ENCODE measurements at places on chromosomes 4 and X.
A peak's percentile ranks its signal among the peaks of the same experiment; 100 is the strongest.

- no peak for DNase-seq
These were observed 142.8 kb downstream of the GRIA2 start for GRCh38 chr4:157363360-157363759.

- no peak for DNase-seq
These were observed at the start of gene VGLL1 for GRCh38 chrX:136531951-136532350. Gene VGLL1, plus strand, starts transcription at chrX:136532215. Its CDS starts 3,806 bp downstream, at chrX:136536021.

DNA sequence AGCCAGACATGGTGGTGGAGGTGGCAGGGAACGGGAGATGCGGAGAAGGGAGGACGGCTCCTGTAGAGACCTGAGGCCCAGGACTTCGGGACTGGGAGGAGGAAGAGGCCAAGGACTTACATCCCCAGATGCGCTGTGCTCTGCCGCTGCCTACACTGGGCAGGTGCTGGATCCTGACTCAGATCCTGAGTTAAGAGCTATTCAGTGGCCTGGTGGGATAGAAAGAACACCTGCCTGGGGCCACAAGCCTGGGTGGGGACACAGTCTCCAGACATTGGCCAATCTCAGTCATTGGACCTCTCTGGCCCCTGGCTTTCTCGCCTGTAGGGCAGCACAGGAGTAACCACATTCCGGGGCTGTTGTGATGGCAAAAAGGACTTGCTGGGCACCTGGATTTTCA, 10.9 kb upstream of the MSX1 start:
- no peak for DNase-seq

- DNase-seq, result no peak
These were observed 62.4 kb upstream of the BMPR1B start for GRCh38 chr4:94695384-94695783.

- no peak for DNase-seq
These were observed 367.2 kb downstream of the BMPR1B start for GRCh38 chr4:95124906-95125504.

GRCh38 chr4:139575072-139575471, 19.1 kb upstream of the SETD7 start:
- DNase-seq, result no peak

DNA sequence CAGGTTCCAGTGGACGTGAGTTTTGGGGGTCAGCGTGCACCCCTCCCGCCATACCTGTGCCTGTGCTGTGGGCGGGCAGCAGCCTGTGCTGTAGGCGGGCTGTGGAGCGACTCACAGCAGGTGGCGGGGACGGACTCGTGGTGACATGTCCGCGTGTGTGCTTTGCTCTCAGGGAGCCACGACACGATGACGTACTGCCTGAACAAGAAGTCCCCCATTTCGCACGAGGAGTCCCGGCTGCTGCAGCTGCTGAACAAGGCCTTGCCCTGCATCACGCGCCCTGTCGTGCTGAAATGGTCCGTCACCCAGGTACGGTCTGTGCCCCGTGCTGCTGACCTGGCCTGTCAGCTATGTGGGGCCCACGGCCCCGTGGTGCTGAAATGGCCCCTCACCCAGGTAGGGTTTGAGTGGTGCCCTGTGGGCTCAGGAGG, 7.4 kb downstream of the PLCXD1 start:
- no peak for DNase-seq

DNA sequence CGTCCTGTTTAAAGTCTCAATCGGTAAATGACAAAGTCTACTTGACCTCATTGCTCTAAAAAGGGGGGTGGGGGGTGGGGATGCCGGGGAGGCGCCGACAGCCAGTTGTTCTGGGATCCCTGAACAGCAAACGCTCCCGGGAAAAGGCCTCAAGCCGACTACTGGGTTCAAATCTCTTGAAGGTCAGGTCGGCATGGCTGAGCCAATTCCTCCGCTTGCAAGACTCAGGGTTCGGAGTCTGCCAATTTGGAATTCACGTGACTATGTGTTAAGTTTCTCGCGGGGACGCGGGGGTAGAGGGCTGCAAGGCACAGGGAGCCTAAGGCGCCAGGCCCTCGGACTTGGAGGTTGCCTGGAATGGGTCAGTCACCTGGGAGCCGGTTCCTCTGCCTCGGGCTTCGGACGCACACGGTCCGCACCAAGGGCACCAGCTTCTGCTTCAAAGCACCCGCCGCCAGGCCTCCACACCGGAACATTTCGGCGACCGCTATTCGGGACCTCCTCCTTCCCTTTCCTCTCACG, 399 bp downstream of the AIFM1 start:
- DNase-seq, result peak; percentile 3

DNA sequence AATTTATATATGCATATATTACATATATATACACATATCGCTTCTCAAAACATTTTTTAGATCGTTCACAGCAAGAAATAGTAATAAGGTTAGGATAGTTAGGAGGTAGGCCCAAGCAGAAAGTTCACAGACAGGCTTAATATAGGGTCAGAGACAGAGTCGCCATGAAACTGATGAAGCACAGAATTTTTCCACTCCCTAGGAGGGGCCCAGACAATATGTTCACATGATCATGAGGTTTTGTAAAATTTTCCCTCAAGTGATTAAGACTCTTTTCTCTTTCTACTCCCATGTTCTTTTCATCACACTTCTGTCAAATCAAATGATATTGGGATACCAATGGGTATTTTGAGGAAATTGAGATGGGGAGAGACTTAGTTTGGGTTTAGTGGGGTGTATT, 5.2 kb upstream of the ENAM start:
- DNase-seq, result no peak

GRCh38 chrX:41234962-41235361, 99.0 kb upstream of the DDX3X start:
- no peak for DNase-seq

DNA sequence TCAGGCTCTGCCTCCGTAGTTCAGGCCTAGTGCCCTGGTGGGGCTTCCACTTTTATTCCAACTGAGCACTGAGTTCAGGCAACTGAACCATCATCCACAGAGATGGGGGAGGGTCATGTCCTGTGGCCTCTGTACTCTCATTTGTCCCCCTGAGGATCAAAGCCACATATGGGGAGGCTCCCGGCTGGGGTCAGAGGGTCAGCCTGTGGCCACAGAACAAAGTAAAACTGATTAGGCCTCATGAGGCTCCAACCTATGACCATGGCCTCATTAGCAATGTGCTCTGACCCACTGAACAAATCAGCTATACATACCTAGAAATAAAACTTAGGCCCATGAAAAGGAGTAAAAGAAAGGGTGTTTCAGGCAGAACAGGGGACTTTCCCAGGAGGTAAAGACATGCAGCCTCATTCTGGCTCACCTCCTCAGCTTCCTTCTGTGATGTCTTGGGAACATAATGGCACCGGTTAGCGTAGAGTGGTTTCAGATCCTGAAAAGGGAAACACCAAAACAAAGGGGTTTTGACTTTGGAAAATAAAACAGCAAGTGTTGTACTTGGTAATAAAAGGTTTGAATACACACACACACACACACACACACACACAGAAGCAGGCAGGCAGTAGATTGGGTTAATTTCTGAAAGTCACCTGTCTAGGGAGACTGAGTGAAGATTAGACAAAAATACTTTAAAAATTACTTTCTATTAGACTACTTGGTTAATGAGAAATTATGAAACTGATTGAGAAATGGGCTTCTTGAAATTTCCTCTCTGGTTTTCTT, 24.3 kb downstream of the TMEM255A start:
- DNase-seq, result no peak

DNA sequence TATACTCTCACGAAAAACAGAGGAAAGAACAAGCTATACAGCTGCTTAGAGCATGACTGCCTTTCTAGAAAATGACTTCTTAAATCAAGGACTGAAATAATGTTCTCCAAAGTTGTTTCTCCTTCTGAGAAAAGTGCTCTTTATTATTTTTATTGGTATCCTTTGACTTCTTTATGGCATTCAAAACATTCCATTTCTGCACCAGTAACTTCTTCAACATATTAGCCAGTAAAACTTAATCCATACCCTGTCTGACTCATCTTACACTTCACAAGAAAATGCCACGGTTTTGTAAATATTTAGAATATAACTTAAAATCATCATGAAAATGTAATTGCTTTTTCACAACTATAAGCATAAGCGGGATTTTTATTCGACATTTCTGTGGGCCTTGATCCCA, 180.4 kb downstream of the NR3C2 start:
- no peak for DNase-seq

DNA sequence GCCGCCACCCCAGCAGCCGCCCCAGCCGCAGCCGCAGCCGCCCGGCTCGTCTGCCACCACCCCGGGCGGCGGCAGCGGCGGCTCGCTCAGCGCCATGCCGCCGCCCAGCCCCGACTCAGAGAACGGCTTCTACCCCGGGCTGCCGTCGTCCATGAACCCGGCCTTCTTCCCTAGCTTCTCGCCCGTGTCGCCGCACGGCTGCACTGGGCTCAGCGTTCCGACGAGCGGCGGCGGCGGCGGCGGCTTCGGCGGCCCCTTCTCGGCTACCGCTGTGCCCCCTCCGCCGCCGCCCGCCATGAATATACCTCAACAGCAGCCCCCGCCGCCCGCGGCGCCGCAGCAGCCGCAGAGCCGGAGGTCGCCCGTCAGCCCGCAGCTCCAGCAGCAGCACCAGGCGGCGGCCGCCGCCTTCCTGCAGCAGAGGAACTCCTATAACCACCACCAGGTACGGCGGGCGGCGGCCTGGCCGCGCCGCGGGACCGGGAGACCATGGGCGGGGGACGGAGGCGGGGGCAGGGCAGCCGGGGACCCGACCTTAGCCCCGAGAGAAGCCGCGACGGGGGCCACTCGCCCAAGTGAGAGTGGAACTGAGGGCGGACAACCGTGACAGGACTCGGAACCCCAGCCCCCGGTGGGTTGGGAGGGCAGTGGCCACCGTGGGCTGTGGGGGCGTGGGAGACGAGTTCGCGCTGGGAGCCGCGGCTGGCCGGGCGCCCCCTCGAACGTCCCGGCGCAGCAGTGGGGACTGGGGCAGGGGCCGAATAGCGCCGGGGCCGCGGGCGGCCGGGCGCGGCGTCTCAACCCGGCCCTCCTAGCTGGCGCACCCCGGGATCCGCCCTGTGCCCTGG, 1.8 kb downstream of the CPEB2 start:
- DNase-seq, result peak; percentile 79

All from stimulated activated effector memory CD8-positive, alpha-beta T cell treated with anti-CD3 and anti-CD28 coated beads, Interleukin-12 subunit alpha, Interleukin-12 subunit beta, amount 100 ng/mL, for 72 hours (primary cell).